ENCODE measurements at places on chromosomes 7 and 10.

DNA sequence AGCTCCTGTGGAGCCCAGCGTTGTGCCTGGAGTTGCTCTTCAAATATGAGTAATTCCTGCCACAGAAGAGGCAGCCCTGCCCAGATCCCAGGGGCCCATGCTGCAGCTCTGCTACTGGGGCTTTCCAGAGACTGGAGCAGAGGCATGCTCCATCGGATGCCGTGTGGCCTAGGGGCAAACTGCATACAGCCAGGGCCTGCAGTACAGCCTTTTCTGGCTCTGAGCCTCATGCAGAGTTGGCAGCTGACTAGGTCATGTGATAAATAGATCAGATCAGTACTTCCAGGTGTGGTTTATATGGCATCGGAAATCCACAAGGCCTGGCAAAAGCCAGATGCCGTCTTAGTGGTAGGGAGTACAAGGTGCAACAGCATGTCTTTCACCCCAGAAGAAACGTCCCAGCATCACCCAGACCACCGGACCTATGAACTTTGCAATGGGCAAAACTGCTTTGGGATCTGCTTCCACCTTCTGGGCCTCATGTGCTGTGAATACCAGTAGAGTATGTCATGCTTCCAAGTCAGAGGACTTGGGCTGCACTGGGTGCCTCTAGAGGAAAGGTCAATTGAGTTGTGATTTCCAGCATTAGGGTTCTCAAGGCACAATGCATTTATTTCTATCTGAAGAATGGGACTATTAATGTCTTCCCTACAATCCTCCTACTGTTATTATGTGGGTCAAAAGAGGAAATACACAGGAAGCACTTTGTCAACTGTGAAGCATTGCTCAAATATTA lies 250.7 kb upstream of the ZNF32 start:
- no peak for DNase-seq

- no peak for DNase-seq
Observed at GRCh38 chr7:137909042-137909441, 62.3 kb upstream of the DGKI start.

GRCh38 chr10:18500576-18500975 lies 150.8 kb downstream of the NSUN6 start:
- DNase-seq, result no peak

- no peak for DNase-seq
Observed at GRCh38 chr10:75424571-75424970, 6.9 kb upstream of the LRMDA start.

GRCh38 chr7:91325726-91326125 lies 61.5 kb downstream of the FZD1 start:
- DNase-seq, result peak; percentile 33

DNA sequence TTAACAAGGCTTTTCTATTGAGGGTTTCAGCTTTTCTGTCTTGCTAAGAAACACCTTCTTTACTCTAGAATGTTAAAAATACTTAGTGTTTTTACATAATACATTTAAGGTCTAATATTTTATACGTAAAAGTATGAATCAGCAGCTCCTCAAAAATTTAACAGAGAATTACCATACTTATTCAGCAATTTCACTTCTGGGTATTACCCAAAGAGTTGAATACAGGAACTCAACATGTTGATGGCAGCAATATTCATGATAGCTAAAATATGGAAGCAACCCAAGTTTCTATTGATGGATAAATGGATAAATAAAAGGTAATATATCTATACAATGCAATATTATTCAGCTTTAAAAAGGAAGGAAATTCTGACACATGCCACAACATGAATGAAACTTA lies 9.7 kb upstream of the OR13A1 start:
- no peak for DNase-seq

DNA sequence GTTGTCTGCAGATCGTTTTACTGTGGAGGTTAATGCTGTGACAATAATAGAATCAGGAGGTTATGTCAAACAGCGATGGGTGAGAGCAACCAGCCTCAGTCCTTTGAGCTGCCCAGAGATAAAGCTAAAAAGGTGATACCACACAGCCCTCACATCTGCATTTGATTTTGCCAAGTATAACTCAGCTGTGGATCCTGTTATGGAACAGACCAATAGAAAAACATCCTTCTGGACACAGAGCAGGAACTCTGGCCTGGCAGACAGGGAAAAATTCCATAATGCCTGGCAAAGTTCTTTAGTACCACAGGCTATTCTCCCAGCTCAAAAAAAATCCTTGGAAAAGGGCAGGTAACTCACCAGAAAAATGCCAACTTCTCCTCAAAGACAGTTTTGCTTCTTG lies 87.1 kb upstream of the PDLIM1 start:
- no peak for DNase-seq

DNA sequence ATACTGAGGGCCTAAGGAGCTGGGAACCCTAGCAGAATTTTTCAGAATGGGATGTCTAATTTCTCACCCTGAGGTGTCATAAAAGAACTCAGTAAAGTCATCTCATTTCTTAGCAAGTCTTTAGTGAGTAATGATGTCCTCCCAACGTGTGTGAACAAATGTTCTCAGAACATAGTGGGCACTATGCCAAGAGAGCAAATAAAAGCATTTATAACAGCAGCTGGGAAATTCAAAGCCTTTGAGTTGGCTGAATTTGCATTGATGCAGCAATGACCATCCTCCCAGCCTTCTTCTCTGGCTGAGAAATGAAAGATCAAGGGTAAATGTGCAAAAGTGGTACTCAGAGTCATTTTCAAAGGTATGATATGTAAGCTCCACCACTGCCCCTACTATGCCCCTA lies 109.4 kb downstream of the FAM107B start:
- DNase-seq, result no peak

- DNase-seq, result no peak
Observed at GRCh38 chr7:33745934-33746333, 159.4 kb upstream of the BMPER start.

- no peak for DNase-seq
Observed at GRCh38 chr7:137454246-137454724, 110.8 kb upstream of the PTN start.

GRCh38 chr7:134021836-134022235 lies 105.3 kb upstream of the LRGUK start:
- DNase-seq, result no peak

- no peak for DNase-seq
Observed at GRCh38 chr10:62046522-62047227, 145.2 kb downstream of the ARID5B start.

DNA sequence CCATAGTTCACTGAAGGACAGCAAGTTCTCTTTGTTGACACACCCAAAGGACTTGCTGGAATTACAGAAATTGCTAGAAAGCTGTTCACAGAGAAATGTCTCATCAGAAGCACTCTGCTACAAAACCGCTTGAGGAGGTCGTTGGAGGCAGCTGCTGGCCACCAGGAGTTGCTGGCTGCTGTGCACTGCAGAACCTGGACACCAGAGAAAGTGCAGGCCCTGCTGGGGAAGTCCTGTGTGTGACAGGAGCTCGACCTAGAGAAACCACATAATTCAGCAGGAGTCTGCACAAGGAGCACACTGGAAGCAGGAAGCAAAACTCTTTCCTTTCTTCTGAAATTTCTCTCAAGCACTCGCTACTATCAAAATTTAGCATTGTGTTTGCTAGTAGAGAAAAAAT lies 461.5 kb upstream of the GHITM start:
- no peak for DNase-seq

- no peak for DNase-seq
Observed at GRCh38 chr10:90999512-91000172, 78.8 kb upstream of the ANKRD1 start.

DNA sequence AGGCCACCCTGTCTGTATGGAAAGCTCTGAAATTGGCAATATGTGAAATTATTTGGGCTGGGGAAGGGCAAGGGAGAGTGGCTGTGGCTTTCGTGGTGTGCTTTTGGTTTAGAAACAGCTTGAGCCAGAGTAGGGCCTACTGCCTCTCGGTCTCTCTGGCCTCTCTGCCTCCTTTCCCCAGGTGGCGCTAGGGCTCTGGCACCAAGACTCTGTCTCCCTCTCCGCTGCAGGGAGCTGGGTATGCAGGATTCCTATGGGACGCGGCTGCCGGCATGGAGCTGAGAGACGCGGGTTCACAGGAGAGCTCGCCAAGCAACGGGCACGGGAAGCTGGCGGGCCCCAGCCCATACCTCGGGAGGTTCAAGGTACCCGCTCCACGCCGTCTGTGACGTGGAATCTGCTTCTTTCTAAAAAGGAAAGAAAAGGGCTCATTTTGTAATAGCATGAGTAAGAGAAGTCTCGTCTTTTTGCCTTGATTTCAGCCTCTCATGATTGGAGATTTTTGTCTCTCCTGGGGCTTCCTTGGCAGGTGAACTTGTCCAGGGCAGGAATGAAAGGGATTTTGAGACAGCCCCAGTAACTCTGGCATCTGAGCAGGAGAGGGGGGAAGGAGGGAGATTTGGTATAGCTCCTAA lies 105.1 kb upstream of the ANLN start:
- no peak for DNase-seq

- DNase-seq, result peak; percentile 30
Observed at GRCh38 chr7:98354511-98355249, 46.2 kb downstream of the BAIAP2L1 start.

Measured in femur (tissue), 1 donor.